ENCODE measurements at places on chromosomes 7 and 10.

- DNase-seq: no peak
Observed at GRCh38 chr10:31645786-31646185, 282.8 kb downstream of the ARHGAP12 start.

DNA sequence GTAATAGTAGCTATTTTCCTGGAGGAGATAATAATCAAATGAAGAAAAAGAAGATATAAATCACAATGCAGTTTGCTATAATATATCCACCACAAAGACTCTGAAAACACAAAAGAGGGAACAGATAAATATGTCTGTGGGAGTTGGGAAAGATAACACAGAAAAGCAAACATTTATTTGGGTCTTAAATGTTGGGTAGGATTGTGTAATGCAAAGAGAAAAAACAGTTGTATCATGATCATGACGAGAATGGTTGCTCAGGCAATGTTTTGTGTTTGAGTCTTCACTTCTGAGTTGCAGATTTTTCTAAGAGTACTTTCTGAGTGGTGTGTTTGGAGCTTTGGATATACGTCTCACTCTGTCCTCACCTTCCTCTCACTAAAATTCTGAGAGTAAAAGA is 437.5 kb downstream of the TFEC start:
- no peak for DNase-seq

DNA sequence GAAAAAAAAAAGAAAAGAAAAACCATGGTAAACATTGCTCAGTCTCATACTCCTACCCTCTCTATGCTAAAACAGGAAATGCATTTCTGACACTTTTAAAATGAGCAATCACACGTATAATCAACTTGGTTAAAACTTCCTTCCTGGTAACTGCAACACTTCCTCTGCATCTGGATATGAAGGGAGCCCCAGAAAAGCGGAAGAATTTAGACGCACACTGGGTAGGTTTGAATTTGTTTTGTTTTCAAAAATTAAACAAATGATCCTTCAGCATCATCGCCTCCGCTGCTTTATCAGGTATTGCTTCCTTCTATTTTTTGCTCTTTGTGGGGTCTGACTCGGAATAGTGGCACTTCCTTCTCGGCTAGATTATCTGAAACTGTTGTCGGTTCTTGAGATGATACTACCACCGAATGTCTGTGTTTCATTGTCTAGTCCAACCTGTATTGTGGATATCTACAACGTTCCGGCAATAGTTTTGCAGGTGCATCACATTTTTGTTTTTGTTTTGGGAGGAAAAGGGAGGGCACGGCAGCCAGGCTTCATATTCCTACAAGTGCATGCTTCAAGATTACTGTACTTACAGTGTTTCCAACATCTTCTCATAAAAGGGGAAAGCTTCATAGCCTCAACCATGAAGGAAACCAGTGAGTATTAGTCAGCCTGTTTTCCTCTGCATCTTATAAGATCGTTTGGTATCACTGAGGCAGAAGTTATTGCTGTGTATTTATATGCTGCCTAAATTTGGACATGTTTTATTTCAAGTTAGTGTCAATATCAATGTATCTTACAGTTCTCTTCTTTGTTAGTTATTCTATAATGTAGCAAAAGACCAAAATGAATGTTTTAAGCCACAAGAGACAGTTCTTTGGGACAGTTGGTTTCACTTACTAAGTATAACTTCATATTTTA is at the start of gene PIK3CG:
PIK3CG (plus strand) TSS at position 153 of the 912 bp plus-strand sequence. CDS start 2,280 bp downstream, outside the sequence.
- no peak for DNase-seq

DNA sequence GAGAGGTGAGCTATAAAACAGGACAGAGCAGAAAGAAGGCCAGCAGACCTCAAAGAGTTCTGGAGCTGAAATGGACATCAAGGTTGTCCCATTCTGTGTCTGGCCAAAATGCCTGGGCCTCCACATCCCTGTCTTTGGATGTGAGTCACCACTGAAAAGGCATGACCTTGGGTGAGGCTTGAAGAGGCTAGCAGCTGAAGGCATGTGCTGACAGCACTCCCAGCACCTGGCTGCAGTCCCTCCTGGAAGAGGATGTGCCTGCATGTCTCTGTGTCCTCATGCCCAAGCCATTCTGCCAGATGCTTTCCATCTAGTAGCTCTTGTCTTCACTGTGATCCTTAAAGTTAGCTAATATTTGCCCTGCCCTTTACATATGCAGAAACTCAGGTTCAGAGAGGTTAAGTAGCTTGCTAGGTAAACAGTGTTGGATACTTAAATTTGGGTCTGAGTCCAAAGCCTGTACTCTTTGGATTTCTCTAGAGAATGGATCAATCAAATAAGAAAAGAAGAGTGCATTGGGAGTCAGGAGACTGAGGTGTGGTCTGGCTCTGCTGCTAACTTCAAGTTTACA is 35.8 kb downstream of the HECW1 start:
- no peak for DNase-seq

DNA sequence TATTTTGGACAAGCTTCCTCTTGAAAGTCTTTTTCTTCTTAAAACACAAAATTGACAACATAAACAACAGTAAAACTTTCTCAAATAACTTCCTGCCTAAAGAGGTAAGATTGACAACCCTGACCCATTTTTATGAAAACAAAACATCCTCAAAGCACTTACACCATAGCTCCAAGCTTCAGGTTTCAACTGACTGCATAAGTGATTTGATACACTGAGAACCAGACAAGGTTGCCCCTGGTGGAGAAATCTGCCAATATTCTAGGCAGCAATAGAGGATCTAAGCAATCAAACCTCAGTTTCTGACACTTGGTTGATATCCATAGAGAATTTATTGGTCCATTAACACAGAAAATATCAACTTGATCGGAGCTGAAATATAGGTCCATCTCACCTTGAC is 147.8 kb downstream of the ELAPOR2 start:
- DNase-seq: no peak

- DNase-seq: no peak
Observed at GRCh38 chr10:27388761-27389399, 115.2 kb upstream of the RAB18 start.

- no peak for DNase-seq
Observed at GRCh38 chr7:25726170-25726780, 425.7 kb upstream of the NFE2L3 start.

DNA sequence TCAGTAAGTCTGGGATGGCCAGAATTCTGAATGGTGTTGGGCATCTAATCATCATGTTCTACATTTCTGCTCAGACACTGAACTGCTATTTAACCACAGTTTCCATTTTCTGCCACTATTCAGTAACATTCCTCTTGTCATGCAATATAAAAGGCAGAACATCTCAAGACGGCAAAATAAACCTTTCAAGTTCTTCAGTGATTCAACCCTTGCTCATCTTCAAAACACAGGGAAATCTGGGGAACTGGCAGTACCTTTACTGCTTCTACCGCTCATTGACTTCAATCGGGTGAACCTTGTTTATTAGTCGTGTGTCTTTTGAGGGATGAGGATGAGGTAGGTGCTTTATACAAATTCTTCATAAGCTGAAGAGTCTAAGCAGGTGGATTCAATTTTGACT is 184.7 kb upstream of the ANK3 start:
- no peak for DNase-seq

GRCh38 chr10:99234041-99234790 is 1.4 kb downstream of the HPSE2 start:
- DNase-seq: peak; percentile 66

DNA sequence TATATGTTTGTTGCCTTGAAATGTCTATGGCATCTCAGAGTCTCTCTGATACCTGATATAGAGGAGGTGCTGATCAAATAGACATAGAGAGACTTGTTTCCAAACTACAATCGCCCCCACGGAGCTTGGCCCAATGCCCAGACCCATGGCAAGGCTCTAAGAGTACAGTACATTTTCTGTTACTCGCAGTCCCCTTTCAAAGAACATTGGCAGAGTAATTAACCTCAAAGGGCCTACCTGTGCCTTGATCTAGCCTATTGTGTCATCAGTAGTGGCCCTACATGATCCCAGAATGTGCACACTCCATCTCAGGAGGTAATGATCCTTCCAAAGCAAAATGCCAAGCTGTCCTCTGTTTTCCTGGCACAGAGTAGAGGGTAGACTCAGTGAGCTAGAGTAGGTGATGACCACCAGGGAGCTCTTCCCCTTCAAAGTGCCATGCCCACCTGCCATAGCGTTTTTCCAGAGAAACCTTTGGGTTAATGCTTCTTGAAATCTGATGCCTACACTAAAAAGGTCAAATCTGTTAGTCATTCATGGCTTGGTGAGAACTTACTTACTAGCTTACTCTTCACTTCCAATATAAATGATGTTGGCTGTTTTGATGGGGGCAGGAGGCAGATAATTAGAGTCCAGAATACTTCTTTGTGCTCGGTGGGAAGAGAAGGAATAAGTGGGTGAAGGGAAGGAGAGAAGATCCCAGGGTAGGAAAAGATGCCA is 41.2 kb upstream of the ACSL5 start:
- no peak for DNase-seq

DNA sequence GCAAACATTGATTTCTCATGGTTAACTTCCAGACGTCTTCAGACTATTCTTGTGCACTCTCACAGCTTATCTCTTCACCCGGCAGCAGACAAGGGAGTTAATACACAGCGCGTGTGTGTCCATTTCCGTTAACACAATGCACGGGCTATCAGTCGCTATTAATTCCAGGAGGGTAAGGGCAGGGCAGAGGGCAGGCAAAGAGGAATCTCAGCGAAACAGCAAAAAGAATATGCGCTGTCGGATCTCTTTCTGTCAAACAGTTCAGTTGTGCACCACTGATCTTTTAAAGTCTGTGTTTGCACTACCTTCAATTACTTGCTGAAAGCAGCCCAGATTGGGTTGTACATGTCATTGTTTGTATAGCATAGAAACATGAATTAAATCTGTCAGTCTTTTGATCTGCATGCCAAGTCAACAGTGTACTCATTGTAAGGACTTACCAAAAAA is 41.1 kb upstream of the CABCOCO1 start:
- no peak for DNase-seq

DNA sequence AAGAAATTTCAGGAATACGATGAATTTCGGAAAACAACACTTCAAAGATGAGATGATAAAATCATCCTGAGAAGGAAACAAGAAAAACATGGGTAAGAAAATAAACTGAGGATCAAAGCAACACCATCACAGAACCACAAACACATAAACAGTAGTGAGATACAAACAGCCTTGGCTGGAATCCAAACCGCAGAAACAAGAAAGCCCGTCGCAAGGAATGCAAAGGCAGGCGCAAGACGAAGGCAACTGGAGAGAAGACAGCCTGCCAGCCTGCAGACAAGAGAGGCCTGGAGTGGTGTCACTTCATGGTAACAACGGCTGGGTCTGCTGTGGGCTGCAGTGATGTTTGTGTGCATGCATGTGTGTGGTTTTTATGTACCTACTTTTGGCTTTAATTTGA is 61.8 kb upstream of the DRGX start:
- no peak for DNase-seq

- DNase-seq: no peak
Observed at GRCh38 chr10:100561005-100561404, 25.3 kb downstream of the HIF1AN start.

GRCh38 chr7:121428855-121429489 is 32.9 kb upstream of the FAM3C start:
- DNase-seq: no peak

DNA sequence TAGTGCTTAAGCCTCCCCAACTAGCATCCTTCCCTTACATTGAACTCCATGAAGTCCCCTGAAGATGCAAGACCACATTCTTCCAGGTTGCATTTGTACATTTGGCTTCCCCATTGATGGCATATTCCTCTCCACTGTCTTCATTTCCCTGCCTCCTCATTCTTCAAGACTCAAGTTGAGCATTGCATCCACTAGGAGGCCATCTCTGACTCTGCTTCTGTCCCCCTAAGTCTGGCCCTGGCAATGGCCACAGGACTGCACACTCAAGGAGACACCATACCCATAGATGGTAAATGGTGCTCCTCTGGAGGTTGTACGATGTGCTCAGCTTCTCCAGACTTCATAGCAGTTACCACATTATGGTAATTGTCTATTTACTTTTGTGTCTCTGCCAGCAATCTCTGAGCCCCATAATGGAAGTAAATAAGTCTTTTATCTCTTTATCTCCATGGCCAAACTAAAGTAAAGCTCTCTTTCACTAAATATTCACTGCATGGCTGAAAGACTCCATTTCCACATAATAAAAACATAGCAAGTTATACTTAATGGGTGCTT is 112.6 kb downstream of the PTPRZ1 start:
- DNase-seq: no peak
